Naive thymus-derived CD8-positive, alpha-beta T cell (primary cell): ENCODE measurements at places on chromosomes 6 and 20. TPM values are rescaled to one million over a fixed set of nuclear protein-coding genes. Genes with fewer than 3 reads are reported as not detected.

Gene C20orf141
- total RNA-seq, result not detected

Gene SNAI1
- total RNA-seq, result 1.5 TPM

Gene BEND6
- not detected for total RNA-seq

- no peak for DNase-seq
These were observed 39.8 kb upstream of the ARHGAP18 start for GRCh38 chr6:129749749-129750120.

- DNase-seq, result no peak
These were observed 11.7 kb upstream of the HCK start for GRCh38 chr20:32040142-32040953.

DNA sequence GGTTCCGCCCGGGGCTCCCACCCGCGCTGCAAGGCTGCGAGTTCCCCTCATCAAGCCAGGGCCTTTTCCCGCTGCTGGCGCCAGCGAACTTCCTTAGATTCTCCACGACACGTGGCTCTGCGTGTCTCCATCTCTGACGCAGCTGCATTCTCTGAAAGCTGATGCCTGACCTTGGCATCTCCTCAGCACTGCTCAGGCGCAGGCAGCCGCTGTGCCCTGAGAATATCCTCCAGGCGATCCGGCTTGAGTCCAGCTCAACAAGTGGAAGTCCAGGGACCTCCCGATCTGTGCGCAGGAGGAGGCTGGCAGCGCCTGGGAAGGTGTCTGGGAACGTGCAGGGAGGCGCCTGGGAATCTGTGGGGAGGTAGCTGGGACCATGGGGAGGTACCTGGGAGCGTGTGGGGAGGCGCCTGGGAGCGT, 171.2 kb upstream of the THBS2 start:
- no peak for DNase-seq

DNA sequence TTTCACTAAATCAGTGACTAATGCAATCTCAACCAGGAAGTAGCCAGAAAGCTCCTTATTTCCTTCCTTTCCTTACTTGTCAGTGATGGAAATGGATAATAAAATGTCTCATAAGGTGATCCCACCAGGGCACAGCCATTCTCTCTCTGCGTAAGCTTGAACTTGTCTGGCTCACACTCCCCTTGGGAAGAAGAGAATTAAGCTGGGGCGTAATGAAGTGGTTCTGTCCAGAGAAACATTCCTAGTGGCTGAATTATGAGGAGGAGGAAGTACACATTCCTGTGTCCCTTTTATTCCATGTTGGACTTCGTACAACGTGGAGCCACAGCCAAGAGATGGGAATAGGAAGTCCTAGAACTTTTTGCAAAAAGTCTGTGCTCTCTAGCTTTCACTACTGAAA, 93.7 kb downstream of the MTHFD1L start:
- DNase-seq, result no peak

GRCh38 chr6:127031511-127031910, 87.0 kb upstream of the RSPO3 start:
- no peak for DNase-seq

GRCh38 chr6:164827537-164827936, 481.9 kb downstream of the C6orf118 start:
- DNase-seq, result no peak
